ENCODE measurements at places on chromosomes 11 and 22. TPM values are rescaled to one million over a fixed set of nuclear protein-coding genes. Genes with fewer than 3 reads are reported as not detected.

DNA sequence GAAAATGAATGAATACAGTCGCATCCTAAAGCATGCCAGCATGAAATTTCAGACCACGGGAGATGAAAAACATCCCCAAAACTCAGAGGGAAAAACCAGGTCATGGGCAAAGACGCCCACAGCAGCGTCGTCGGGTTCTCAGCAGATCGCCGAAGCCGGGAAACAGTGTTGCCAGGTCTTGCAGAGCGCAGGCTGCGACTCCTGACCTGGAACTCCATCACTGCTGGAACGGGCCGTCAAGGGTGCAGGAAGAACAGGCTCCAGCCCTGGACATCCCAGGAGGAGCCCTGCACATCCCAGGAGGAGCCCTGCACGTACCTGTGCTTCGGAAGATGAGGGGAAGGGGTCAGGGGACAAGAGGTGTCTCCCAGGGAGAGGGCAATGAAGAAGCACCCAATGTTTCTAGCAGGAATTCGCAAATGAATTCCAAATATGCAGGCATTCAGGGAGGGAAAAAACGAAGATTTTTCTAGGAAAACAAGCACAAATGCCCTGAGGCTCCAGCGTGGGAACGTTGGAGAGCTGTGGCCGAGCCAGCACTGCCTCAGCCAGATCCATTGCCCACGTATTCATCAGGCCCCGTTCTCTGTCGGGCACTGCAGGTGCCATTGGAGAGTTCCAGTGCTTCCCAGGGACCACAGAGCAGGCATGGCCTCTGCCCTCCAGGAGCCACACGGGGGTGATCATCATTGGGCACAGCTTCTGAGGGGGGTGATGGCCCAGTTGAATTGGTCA, 1110.4 kb downstream of the BRD1 start:
- no peak for DNase-seq

DNA sequence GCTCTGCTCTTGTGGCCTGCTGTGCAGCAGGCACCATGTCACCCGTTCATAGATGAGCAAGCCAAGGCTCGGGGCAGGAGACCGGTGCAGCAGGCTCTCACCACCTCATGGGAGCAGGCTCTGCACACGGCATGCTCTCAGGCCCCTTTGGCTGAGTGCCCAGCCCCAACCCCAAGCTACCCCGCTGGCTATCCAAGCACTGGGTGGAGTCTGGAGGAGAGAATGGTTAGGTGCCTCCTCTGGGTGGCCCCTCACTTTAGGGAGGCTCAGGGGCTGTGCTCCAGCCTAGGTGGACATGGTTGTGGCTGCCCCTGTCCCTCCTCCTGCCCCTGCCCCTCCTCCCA, 199.9 kb downstream of the IGLL1 start:
- no peak for DNase-seq

- DNase-seq, result no peak
Observed at GRCh38 chr11:46676436-46677158, 23.8 kb downstream of the ARHGAP1 start.

DNA sequence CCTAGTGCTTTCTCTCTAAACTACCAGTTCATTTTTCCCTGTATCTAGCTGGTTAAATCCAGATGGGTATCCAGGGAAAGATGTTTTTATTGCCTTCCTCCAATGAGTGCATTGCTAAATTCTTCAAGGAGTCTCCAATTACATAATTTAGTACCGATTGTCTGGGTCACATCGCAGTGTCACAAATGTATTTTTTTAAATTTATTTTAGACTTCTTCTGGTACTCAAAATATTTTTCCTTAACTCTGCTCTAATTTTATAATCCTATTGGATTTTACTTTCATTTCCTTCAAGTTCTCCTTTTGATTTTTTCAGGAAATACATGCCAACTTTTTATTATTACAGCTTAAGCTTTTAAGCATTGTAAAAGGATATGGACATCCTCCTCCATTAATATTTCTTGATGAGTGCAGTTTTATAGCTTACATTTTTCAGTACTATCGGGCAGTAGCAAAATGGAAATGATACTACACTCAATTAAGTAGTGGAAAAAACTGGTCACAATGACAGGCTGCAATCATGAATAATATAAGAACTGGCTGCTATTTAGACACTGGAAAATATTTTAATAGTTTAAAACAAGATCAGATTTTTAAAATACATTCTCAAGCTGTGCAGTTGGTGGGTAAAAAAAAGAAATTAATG, 20.3 kb downstream of the BBOX1 start:
- no peak for DNase-seq

DNA sequence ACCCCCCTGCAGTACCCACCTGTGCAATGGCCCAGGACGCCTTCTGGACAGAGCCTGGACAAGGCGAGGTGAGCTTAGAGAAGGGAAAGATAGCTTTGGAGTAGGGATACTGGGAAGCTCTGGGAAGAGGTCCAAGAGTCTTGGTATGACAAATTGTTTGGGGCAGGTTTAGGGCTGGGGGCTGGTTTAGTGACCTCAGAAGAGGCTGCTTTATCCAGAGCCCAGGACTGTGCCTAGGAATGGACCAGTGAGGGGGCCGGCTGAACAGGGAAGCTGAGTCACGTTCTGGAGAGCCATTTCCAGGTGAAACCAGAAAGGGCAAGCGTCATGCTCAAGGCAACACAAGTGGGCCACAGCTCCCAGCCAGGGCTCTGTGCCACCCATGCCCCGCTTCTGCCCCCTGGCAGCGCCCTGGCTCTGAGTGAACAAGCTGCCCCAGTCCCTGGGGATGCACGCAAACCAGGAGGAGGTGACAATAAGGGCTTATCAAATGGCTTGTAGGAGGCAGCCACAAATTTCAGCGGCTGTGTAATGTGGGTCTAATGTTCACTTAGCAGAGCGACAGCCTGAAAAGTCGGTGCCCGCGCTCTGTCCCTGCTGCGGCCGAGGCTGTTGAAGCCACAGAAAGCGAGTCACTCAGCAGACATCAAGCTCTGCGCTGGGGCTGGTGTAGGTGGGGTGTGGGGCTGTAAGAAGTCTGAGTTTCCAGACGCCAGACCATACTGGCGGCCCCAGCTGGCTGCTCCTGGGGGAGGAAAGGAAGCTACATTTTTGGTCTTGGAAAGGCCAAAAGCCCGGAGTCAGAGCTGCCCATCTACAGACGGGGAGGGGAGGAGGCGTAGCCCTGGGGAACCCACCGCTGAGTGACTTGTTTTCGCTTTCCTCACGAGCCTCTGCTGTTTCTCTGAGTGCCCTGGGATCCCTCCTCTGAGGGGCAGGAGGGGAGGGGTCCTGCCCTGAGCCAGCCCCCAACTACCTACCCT, 18.3 kb upstream of the SYT7 start:
- DNase-seq, result no peak

DNA sequence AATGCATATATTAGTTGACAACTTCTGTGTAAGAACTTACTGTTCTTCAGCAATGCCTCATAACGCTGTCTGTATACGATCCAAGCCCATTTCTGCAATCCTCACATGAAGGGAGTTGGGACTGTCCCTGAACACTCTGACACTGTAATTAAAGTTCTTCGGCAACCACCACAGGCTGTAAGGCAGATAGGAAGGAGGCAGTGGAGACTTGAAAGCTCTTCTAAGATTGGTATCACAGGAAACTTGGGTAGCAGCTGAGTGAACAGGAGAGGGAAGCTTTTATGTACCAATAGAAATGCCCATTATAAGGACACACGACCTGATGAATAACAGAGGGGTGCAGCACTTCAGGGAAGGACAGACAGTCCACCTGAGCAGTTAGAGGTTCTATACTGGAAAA, 12.0 kb upstream of the GAB2 start:
- DNase-seq, result no peak

GRCh38 chr11:131609921-131610320, 239.5 kb downstream of the NTM start:
- no peak for DNase-seq

DNA sequence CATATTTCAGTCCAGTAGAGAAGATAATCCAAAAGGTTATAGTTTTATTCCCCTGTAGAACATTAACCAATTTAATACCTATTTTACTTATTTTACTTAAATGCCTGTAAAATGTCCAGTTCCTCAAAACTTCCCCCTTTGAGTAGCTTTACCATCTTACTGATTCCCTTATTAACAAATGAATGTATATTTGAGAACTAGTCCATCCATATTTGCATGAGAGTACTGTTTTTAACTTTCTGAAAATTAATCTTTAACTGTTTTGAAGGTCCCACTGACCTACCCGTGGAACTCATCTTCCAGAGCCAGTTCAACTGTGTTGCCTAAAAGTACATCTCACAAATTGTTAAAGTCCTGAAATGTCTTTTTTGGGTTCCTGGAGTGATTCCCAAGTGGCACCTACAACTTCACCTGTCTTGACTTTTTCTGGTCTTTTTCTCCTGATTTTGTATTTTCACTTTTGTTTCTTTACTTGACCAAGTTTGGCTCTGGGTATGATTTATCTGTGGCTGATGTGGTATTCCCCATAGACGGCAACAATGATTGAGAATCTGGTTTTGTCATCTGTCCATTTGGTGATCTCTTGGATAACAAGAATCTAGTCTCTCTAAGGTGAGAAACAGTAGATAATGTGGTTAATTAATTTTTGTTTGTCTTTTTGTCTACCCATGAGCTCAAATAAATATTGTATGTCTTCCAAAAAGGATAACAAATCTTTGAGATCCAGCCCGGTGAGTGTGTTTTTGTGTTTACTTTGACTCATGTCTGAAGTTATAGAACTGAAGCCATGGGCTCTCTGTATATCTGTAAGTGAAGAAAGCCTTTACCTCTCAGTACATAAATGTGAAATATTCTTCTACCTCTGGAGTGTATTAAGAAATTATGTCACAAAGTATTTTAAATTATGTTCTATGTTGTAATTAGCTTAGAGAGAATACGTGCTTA, 174.2 kb downstream of the ETS1 start:
- DNase-seq, result peak; percentile 39

- DNase-seq, result no peak
Observed at GRCh38 chr11:65610404-65610803, 3.6 kb downstream of the MAP3K11 start.

DNA sequence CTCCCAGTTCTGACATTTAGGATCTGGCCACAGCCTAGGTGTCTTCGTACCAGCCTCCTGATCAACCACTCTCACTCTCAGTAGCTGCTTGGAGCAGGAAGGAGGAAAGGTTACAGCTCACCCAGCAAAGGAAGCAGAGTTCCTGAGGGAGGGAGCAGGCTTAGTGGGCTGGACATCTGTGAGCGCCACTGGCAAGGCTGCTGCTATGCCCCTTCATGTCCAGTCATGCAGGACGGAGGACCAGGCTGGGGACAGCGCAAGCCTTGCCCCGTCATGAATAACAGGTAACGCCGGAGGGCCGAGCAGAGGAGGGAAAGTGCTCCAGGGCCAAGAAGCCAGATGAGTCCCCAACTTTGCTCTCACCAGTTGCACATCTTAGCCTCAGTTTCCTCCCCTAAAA, 25.8 kb downstream of the TPST2 start:
- no peak for DNase-seq

GRCh38 chr11:46285594-46286033, 8.2 kb downstream of the CREB3L1 start:
- DNase-seq, result no peak

DNA sequence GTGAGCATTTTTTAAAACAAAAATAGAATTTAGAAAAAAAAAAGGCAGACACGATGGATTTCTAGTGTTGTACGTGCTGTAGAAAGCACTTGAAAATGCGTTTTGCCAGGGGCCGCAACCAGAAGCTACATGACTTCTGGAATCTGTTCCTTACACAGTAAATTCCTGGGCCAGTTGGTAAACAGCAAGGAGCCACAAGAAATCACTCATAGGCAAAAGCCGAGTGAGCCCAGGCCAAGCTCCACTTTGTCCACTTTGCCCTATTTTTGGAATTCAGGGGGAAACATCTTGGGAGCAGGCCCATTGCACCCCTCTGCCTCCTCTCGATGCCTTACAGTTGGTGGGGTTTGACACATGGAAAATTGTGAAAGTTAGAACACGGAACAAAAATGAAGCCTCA, 4.1 kb upstream of the CELSR1 start:
- DNase-seq, result no peak

DNA sequence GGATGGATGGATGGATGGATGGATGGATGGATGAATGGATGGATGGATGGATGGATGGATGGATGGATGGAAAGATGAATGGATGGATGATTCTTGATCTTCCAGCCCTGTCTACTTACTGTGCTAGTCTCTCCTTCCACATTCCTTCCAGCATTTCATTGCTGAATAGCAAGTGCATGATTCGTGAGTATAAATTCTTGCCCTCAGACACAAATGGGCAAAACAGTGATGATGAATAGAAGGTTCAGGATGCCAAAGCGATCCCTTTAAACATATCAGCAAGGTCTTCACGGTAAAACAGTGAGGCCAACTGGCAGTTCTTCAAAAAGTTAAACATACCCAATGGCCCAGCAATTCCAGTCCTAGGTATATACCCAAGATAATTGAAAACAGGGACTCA, 400.2 kb downstream of the MN1 start:
- DNase-seq, result no peak

DNA sequence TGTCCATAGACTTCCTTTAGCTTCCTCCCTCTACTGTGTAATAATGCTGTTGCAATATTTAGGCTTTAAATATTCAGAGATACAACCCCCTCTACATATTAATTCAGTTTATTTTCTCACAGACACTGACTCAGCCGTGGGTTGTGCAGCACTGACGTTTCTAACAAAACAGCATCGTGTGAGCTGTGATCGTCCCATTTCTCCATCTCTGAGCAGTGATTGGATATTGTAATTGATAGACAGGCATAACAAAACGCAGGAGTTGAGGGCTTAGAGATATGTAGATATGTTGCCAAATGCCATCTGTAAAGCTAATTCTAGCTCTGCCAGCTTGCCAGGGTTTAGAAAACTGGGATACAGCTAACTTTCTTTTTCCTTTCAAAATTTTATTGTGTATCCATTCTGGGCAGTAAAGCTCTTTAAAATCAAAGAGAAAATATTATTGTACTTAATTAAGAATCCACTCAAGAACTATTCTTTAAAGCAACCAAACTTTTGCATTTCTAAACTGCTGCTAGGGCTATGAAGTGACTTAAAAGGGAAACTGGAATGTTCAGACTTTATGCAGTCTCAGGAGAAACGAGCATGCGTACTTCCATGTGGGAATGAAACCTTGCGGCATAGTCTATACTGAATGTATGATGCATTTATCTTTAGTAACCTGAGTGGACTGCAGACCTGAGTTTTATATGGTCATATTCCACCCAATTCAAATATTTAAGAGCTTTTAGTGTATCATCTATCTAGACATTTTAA, 22.7 kb downstream of the BTBD10 start:
- DNase-seq, result peak; percentile 72

- DNase-seq, result no peak
Observed at GRCh38 chr11:128488471-128488870, 98.9 kb downstream of the ETS1 start.

DNA sequence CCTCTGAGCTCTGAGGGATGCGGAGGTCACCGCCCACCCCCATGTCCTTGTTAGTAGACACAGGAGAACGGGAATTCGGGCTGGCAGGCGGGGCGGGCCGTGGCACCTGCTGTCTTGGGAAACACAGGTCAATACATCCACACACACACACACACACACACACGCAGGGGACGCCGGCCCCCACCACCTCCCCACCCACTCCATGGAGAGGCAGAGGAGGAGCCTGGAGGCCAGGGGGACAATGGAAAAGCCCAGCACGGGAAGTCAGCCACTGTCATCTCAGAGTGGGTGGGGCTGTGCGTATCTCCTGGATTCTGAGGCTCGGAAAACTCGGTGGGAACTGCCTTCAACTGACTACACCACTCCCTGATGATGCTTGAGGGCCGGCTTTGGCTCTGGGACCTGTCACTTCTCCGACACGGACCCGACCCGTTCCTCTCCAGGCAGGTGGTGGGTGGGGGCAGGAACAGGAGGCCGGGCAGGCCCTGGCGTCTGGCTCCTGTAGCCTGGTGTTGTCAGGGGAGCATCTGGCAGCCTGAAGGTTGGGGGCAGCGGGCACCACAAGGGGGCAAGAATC, 18.5 kb upstream of the TMEM184B start:
- DNase-seq, result no peak

Gene STK33
- not detected for total RNA-seq

Gene MGAT3
- 4.3 TPM for total RNA-seq

Gene IGLL1
- total RNA-seq, result not detected

Gene FAM180B
- total RNA-seq, result not detected

Gene SEPTIN3
- total RNA-seq, result not detected

Data from SJSA1 (cell line).